Activated CD8-positive, alpha-beta memory T cell treated with anti-CD3 and anti-CD28 coated beads for 48 hours (primary cell): ENCODE measurements at places on chromosomes 13 and 19.

DNA sequence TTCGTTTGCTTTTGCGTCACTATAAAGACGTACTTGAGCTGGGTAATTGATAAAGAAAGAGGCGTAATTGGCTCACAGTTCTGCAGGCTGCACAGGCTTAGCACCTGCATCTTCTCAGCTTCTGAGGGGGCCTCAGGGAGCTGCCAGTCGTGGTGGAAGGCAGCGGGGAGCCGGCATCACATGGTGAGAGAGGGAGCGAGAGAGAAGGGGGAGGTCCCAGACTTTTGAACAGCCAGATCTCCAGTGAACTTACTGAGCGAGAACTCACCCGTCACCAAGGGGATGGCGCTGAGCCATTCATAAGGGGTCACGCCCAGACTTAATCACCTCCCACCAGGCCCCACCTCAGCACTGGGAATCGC is 58.7 kb upstream of the F7 start:
- no peak for DNase-seq

- no peak for DNase-seq
Measured at GRCh38 chr13:28640861-28641599, 17.9 kb upstream of the POMP start.

GRCh38 chr13:59463023-59463422 is 700.7 kb downstream of the DIAPH3 start:
- DNase-seq, result no peak

- DNase-seq, result no peak
Measured at GRCh38 chr13:100520936-100521850, 67.4 kb downstream of the GGACT start.

DNA sequence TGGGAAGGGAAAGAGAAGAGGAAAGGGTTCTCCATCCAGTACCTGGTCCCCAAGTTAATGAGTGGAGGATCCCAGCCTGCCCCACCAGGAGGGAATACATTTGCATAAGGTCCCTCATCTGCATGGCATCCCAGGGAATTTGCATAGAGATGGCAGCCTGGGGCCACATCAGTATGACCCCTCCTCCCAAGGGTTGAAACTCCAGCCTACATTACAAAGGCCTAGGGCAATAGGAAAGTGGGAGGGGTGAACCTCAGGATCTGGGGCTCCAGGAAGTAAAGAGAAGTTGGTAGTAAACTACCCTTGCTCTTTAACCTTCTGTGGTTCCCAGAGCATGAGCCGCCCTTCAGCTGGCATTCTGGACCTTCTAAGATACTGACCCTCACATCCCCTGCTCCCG is 6.8 kb upstream of the NECTIN2 start:
- DNase-seq, result no peak

GRCh38 chr19:5262721-5263120 is 77.9 kb downstream of the PTPRS start:
- DNase-seq, result no peak

GRCh38 chr13:36432106-36432544 is at the start of gene CCNA1:
Gene CCNA1, plus strand, starts transcription at chr13:36432495. Its CDS starts 562 bp downstream, at chr13:36433057.
- DNase-seq, result no peak

DNA sequence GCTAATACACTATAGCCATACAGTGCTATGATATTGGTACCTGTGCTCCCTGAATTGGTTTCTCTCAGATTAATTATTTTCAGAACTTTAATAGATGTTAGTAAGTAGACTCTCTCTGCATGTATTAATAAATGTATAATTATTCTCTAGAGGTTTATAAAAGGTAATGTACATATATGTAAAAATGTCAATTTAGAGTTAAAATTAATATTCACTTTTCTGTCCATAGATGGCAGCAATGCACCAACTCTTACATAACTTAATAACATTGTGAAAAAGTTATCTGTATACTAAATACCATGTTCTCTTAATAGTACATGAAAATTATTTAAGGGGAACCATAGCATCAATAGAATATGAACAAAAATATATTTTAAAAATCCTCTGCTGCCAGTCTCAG is 515.0 kb upstream of the KLHL1 start:
- no peak for DNase-seq

DNA sequence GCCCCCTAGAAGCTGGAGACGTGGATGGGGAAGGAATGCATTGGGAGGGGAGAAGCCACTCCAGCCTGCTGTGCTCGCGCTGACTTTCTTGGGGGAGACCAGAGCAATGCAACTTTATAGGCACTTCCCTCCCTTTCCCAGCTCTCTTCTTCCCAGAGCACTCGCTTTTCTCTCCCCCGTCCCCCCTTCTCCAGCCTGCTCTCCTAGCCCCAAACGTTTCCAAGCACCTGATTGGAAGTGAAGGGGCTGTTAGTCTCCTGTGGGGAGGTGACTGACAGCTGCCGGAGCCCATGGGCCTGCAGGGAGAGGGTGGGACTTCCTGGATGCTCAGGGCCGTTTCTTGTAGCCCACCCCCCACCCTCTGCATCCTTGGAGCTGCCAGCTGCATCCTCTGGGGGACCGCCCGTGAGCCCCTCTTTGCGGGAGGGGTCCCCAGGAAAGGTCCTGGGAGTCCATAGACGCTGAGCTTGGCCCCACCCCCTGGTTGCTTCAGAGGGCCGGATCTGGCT is 2.5 kb downstream of the HDGFL2 start:
- no peak for DNase-seq

GRCh38 chr19:50893047-50893736 is 18.0 kb downstream of the KLK4 start:
- DNase-seq, result no peak

DNA sequence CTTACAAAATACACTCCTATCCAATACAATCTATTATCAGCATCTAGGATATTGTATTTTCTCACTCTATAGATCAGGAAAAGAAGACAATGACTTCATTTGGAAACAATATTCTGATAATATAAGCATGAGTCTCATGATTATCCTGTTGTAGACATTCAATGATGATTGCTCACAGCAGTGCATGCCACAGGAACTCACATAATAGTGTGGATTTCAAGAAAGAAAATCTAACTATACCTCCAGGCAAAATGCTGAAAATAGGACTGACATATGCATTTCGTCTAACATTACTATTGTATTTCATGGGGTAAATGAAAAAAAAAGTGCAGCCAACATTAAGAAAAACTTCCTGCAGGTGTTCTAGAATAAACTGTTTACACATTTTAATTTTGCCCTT is 122.6 kb downstream of the POSTN start:
- DNase-seq, result no peak

DNA sequence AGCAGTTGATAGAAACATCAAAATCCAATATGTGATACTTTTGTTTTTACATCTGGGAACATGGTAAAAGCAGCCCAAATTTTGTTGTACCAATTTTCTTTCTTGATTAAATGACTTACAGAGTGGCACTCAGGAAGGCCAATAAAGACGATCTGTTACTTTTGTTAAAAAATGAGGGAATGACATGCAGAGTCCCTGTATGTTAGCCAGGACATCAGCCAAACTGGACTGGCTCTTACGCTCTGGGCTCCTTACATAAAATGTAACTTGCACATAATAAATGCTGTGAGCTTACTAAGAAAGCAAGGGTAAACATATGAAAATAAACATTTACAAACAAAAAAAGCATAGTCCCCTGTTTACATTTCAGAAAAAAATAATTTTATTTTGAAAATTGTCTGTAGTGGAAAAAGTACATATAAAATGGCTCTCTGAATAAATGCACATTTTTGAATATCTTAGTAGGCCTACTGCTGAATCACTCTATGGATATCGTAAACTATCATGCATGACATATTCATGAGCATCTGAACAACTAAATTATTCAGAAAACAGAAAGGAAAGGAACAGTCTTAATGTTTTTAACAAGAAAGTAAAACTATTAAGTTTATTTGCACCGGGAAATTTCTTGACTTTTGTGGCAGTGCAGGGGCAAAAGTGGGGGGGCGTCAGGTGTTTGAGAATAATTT is 534.5 kb downstream of the KCTD12 start:
- DNase-seq, result no peak

DNA sequence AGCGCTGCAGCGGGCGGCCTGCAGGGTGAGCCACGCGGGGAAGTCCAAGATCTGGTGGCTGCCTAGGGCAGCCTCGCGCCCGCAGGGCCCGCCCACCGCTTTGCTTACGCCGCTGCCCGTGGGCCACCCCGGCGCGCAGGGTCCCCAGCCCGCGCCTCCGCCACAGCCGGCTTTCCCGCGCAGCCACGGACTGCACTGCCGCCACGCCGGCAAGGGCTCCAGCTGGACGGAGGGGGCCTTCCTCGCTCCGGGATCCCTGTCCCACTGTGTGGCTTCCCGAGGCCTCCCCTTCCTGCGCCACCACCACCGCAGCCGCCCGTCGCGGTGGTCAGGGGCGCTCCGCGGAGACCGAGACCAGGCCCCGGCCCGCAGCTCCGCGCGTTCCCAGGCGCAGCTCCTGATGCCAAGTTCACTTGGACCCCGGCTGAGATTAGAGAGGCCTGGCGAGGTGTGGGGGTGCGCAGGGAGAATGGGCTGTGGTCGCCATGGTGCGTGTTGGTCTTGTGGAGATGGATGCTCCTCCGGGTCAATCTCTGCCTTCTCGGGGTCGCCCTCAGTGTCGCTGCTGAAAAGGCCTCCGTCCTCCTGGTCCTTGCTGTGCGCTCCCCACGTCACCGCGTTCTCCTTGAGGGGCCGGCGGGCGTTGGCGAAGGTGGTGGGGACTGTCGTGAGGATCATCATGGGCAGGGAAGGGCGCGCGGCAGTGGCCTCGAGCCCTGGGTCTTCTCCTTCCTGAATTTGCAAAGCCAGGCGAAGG is 17.9 kb upstream of the RNF17 start:
- DNase-seq, result no peak

GRCh38 chr13:26062853-26063444 is 11.1 kb upstream of the SHISA2 start:
- DNase-seq, result no peak

DNA sequence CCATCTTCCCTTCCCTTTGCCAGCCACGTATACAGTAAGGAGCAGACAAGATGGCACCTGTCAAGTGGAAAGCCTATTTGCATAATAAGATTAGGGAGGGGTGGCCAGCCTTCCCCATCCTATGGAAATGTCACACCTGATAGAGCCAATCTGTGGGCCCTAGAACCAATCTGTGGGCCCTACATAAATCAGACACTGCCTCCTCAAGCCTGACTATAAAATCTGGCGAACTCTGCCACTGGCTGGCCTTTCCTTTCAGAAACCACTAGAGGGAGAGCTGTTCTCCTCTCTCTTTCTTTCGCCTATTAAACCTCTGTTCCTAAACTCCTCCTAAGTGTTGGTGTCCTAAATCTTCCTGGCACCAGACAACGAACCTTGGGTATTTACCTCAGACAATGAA is 231.5 kb upstream of the KLHL1 start:
- DNase-seq, result no peak

DNA sequence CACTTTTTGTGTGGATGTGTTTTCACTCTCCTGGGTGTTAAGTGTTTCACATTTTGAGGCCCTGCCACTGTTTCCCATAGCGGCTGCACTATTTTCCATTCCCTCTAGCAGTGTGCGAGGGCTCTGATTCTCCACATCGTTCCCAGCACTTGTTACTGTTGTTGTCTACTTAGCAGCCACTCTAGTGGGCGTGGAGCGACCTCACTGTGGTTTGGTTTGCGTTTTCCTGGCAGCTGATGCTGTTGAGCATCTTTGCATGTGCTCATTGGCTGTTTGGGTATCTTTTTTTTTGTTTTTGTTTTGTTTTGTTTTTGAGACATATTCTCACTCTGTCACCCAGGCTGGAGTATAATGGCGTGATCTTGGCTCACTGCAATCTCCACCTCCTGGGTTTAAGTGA is 14.4 kb downstream of the NAXD start:
- no peak for DNase-seq

GRCh38 chr13:20525601-20526544 is at the start of gene CRYL1:
Gene CRYL1, minus strand, starts transcription at chr13:20525857. Its CDS starts 63 bp downstream, at chr13:20525794.
- peak; percentile 40 for DNase-seq

DNA sequence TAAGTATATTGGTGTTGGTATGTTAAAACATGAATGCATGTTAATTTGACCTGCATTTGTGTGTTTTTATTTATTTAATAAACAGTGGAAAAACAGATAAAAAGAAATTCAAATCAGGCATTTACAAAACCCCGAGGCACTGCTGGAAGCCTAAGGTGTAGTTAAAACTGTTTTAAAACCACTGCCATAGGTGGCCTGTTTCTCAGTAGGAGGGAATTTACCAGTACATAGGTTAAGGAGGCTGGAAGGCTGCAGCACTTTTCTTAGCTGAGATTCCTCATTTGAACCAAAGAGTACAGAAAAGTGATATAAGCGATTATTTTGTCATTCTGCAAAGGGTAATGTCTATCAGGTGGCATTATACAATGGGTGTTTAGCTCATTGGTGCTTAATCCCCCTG is 99.6 kb downstream of the PAN3 start:
- DNase-seq, result no peak

- no peak for DNase-seq
Measured at GRCh38 chr13:83274679-83275078, 607.6 kb downstream of the SLITRK1 start.

GRCh38 chr13:91178099-91178498 is 169.4 kb upstream of the MIR17HG start:
- DNase-seq, result no peak

DNA sequence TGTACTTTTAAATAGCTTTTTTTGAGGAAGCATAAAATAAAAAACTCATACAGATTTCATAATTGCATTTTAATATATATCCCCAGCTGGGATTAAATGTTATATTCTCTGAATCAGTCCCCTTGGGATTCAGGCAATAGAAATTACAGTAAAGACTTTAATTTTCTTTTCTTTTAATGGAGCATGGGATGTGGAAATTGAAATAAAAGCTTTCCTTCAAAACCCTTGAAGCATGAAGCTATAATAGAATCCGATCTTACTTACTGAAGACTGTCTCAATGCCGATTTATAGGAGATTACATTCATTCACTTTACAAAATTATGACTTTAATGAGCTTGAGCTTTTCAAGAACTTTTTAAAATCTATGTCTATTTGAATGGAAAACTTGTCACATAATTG is 243.4 kb downstream of the SPRY2 start:
- DNase-seq, result no peak

DNA sequence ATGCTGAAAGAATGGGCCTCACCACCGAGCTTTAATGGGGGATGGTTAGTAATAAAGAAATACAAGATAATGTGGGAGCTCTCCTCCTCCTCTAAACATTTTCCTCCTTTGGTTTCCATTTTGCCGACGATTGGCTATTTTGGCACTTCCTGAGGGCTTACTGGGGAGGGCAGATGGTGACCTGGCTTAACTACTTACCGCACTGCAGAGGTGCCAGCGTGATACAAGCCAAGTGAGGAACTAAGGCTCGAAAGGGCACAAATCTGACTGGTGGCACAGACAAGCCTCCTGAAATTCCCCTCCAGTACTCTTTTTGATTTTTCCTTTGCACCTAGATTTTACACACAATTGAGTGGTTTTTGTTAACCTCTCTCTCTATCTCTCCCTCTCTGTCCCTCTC is 53.3 kb upstream of the RAP2A start:
- no peak for DNase-seq

- DNase-seq, result no peak
Measured at GRCh38 chr13:84130495-84131114, 248.3 kb upstream of the SLITRK1 start.
